ENCODE measurements at places on chromosomes 7 and 10. TPM values are rescaled to one million over a fixed set of nuclear protein-coding genes. Genes with fewer than 3 reads are reported as not detected.

GRCh38 chr10:125148528-125148927 lies 11.8 kb downstream of the CTBP2 start:
- DNase-seq = no peak

PDZD7 gene
- total RNA-seq = 0.55 TPM

HMX2 gene
- not detected for total RNA-seq

- DNase-seq = peak; percentile 28
These were observed 9.6 kb downstream of the INMT start for GRCh38 chr7:30761214-30762156.

NKX1-2 gene
- total RNA-seq = not detected

- DNase-seq = no peak
These were observed 3.6 kb downstream of the EPDR1 start for GRCh38 chr7:37923996-37924395.

OR6B1 gene
- not detected for total RNA-seq

- DNase-seq = no peak
These were observed 782 bp downstream of the IFIT5 start for GRCh38 chr10:89414879-89415821.

ICA1 gene
- total RNA-seq = 21.9 TPM

DNA sequence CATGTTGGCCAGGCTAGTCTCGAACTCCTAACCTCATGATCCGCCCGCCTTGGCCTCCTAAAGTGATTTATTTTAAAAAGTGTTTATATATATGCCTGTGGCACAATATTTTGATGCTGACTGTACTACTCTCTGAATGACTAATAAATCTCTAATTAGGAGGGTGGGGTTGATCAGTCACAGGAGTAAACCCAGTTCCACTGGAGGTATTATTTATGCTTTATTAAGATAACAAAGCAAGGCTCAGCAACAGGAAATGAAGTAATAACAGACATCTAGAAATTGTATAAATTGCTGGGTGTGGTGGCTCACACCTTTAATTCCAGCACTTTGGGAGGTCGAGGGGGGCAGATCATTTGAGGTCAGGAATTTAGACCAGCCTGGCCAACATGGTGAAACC lies 26.0 kb upstream of the MCU start:
- no peak for DNase-seq

GRCh38 chr7:17134786-17135185 lies 163.7 kb upstream of the AHR start:
- DNase-seq = no peak

- no peak for DNase-seq
These were observed 112.8 kb downstream of the PRLHR start for GRCh38 chr10:118482393-118483331.

DNA sequence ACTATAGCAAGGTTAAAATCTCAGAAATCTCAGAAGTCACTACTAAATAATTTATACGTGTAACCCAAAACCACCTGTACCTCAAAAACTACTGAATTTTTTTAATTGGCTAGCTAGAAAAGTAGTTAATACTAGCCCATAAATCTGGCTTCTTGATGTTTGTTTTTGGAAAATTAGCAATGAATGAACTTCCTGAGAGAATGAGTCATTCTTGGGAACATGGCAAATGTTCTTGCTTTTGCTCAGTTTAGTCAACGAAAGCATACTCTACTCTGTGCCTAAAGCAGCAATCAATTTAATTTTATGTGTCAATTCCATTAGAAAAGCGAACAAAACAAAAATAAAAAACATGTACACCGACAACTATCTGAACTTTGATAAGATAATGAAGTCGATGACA lies 69.2 kb downstream of the SEMA3E start:
- no peak for DNase-seq

SLC26A4 gene
- total RNA-seq = 0.67 TPM

ENKUR gene
- total RNA-seq = not detected

GRCh38 chr7:110827936-110828335 lies 263.0 kb upstream of the LRRN3 start:
- no peak for DNase-seq

DGKI gene
- total RNA-seq = 10.1 TPM

SLC18A3 gene
- total RNA-seq = not detected

STEAP1 gene
- 70.0 TPM for total RNA-seq

- no peak for DNase-seq
These were observed 539 bp upstream of the MKLN1 start for GRCh38 chr7:131327049-131327625.

DNA sequence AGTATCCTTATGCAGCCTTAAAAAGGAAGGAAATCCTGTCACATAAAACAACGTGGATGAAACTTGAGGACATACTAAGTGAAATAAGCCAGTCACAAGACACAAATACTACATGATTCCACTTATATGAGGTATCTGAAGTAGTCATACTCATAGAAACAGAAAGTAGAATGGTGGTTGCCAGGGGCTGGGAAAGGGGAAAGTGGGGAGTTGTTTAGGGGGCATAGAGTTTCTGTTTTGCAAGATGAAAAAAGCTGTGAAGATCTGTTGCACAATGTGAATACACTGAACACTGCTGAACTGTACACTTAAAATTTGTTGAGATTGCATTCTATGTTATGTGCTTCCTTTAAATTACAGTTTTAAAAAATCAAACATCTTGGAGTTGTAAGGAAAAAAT lies 2.9 kb downstream of the NUP205 start:
- DNase-seq = no peak

DNA sequence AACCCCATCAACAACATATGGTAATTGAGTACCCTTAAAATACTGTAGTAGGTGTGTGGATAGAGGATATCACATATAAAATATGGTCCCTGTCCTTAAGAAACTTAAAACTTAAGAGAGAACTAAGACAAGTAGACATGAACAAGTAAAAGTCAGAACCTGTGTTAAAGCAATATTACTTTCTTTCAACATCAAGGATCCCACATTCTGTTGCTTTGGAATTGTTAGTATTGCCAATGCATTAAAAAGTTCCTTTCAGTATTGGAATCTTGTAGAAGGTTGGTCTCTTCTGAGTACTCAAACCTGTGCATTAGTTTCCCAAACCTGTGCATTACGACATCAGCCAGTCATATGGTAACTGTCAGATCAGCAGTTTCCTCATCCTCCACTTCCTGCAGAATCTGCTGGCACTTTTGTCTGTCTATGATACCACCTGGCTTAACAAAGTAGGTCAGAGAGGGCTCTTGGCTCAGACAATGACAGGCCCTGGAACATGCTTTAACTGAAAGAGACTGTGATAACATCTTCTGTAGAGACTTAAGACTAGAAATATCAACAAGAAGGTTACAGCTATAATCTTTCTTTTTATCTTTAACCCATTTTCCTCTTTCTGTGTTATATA lies 56.5 kb downstream of the CCDC71L start:
- no peak for DNase-seq

CFAP69 gene
- 10.4 TPM for total RNA-seq

- DNase-seq = no peak
These were observed 128.7 kb upstream of the CXCL12 start for GRCh38 chr10:44513591-44513990.

CLRN3 gene
- total RNA-seq = 0.29 TPM

- no peak for DNase-seq
These were observed 2.7 kb downstream of the EPHA1 start for GRCh38 chr7:143406002-143406357.

DNA sequence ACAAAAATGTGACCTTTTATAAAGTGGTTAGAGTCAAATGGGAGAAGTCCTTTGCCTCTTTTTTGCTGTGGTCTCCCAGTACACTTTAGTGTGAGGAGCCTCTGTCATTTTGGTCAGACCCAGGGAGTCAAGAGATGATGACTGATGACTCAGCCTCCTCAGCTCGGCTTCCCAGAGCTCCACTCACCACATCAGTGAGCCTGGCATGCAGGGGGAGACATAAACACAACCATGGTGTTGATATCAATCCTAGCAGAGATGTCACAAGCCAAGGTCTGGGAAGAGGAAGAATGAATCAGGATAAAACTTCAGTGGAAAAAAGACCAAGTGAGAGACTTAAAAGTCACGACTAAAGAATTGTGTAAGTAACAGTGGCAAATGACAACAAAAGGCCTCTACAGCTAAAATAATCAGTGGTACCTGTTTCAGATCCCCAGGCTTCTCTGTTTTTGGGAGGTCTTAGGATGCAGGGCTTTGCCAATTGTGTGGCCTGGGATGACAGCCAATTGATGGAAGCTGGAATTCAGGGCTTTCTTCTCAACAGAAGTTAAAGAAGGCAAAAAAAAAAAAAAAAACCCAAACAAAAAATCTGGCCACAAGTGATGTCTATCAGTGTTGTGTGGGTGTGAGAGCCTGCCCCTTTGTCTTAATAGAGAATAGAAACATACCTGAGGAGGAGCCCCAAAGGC lies 50.2 kb downstream of the TFAM start:
- DNase-seq = no peak

- DNase-seq = no peak
These were observed 25.1 kb upstream of the GHITM start for GRCh38 chr10:84114088-84114667.

DNA sequence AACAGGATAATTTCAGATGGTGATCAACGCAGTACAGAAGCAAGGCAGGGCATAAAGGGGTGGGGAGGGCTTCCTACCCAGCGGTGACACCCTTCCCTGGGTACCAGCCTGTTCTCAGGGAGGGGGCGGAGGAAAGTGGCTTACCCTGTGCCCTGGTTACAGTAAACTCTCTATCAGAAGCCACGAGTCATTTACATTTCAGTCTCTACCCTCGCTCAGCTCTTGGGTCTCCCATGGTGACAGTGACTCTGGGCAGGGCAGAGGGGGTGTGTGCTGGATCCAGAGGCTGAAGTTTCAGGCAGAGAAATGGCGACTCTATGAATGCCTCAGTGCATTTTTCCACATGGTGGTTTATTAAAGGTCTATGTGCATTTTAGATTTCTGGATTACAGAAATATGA lies 107.0 kb downstream of the ADARB2 start:
- DNase-seq = no peak

DNA sequence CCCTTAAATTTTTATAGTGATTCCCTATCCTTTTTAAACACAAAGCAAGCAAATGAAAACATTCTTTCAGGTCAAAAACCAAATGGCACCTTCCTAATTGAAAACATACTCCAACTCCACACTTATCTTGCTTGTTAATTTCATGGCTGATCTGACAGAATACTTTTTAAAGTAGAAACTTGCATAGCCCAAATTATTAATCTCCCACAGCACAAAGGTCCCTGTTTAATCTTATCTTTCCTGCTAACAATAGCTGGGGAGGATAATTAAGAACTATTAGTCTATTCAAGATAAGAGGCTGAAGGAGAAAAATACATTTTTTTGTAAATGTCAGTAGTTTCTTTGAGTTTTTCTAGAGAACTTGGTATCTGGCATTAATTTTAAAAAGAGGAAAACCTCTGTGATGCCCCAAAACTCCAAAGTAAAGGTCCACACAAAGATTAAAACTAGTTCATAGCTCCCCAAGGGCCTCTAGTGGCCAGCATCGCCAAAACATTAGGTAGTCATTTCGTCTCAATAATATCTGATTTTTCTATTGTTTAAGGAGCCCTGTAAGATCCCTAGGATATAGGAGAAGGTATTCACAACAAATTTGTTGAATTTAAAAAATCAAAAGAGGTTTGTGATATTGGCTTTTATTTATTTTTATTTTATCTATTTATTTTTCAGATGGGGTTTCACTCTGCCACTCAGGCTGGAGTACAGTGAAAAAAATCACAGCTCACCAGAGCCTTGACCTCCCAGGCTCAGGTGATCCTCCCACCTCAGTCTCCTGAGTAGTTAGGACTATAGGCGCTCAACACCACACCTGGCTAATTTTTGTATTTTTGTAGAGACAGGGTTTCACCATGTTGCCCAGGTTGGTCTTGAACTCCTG lies 14.7 kb downstream of the CDNF start:
- no peak for DNase-seq

DNA sequence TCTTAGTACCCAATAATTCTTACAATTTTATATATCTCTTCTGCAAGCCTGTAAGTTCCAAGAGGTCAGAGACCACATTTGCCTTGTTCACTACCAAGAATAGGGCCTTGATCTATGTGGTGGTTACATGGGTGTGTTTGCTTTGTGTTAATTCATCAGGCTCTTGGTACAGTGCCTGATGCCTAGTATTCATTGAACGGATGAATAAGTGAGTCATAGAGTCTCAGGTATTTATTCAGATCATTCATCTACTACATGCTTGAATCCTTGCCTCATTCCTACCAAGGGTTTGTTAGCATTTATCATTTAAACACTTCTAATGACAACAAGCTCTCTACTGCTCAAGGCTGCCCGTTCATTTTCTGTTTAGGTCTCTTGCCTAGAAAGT lies 11.3 kb upstream of the SGPL1 start:
- no peak for DNase-seq

DNA sequence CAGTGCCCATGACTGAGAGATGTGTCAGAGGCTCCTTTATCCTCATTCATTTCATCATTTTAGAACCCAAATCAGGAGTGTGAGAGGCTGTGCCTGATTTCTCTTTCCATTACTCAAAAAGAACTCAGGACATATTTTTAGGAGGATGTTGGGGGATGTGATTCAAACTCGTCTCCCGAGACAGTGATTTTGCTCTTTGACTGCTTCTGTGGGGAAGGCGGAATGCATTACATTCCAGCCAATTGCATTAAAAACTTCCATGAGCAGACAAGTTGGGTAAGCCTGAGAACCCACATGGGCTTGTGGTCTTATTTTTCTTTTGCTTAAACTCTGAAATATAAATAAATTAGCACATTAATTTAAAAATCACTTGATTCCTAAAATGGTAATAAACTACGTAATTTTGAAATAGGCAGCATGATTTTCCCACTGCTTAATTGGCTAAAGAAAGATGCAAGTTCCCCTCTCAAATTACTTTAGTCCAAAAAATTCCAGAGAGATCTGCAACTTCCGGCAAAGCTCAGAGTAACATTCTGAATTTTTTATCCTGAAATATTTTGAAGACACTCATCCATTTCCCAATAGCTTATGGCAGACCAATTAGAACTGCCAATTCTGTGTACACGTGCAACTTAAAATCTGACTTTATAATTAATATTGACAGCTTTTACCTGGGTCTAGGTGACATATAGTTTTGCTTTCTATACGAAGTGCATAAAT lies 185.6 kb downstream of the C7orf25 start:
- no peak for DNase-seq

DNA sequence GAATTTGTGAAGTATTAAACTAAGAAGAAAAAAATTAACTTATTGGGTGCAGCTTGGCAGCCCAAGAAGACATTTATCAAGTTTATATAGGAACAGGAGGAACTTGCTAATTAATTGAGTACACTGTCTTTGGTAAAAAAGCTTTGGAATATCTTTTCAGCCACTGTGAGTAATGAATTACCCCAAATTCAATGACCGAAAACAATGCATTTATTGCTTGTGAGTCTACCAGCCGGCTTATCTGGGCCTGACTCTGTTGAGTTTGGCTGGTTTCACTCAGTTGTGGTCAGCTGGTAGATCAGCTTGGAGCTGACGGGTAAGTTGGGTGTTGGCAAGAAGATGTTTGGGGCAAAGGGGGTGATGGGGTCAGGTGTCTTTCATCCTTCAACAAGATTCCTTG lies 11.6 kb downstream of the GNG11 start:
- DNase-seq = no peak

DNA sequence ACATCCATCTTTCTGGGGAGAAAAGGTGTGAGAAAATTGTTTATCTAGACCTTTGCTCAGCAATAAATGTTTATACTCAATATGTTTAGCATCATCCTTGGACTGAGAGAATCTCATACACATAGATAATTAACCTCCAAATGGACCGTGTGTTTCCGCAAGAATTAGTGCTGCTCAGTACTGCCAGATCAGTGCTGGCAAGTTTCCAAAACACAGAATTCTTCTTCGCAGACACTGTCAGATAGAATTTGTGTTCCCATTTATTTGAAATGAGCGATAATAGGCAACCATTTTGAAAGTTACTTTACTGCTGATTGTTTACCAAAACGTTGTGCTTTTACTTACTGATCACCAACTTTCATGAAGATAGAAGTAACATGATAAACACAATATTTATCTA lies 33.7 kb downstream of the STAMBPL1 start:
- no peak for DNase-seq

TTYH3 gene
- 107 TPM for total RNA-seq

Data from mesenteric fat pad (tissue), 1 donor.